ENCODE measurements at places on chromosomes 13 and 19. TPM values are rescaled to one million over a fixed set of nuclear protein-coding genes. Genes with fewer than 3 reads are reported as not detected.
A peak's percentile ranks its signal among the peaks of the same experiment; 100 is the strongest.

Gene SCEL
- total RNA-seq, result 386 TPM

- no peaks in the 10 kb centered on the region for H3K27me3 ChIP-seq
- H3K4me3 ChIP-seq, result no peak overlapping the region
- H3K36me3 ChIP-seq, result no peaks in the 10 kb centered on the region
- peak overlapping the region; percentile 82 for H3K27ac ChIP-seq
Measured at GRCh38 chr19:15780610-15781418, 6.6 kb upstream of the OR10H5 start.

DNA sequence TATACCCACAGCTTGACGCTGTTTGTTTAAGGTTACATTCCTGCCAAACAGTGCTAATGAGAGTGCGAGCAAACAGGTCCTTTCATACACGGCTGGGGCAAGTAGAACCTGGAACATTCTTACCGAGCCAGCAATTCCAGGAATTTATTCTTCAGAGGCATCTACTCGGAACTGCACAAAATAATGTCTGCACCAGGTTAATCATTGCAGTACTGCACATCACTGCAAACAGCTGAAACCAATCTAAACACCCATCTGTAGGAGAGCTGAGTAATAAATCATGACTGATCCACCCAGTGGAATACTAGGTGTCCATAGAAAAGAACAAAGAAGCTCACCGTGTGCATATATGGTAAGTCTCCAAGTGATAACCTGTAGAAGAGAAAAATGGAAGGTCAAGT, 1.2 kb upstream of the ZNF579 start:
- DNase-seq, result no peak
- no peak overlapping the region for H3K27ac ChIP-seq
- peaks cover 20% of the 10 kb centered on the region for H3K4me1 ChIP-seq
- H3K4me3 ChIP-seq, result no peak overlapping the region
- no peaks in the 10 kb centered on the region for H3K36me3 ChIP-seq
- H3K27me3 ChIP-seq, result no peaks in the 10 kb centered on the region

DNA sequence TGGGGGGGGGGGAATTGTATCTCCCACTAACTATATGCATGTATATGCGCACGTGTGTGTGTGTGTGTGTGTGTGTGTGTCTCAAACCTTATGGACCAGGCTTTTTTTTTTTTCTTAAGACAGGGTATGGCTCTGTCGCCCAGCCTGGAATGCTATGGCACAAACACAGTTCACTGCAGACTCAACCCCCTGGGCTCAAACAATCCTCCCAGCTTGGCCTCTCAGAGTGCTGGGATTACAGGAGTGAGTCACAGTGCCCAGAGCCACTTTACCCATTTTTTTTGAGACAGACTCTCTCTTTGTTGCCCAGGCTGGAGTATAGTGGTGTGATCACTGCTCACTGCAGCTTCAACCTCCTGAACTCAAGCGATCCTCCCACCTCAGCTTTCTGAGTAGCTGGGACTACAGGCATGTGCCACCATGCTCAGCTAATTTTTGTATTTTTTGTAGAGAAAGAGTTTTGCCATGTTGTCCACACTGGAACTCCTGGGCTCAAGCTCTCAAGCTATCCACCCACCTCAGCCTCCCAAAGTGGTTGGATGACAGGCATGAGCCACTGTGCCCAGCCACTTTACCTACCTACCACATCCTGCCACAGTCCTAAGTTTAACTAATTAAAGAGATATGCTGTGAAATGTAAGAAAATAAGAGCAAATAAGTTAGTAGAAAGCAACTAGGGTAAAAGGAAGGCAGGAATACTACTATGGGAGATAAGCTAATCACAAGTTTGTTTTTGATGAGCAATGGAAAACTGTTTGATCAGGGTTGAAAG, 2.4 kb downstream of the ZMYM5 start:
- H3K27ac ChIP-seq, result peak overlapping the region; percentile 49
- H3K4me1 ChIP-seq, result peaks cover 9% of the 10 kb centered on the region
- peak overlapping the region; percentile 87 for H3K4me3 ChIP-seq
- H3K27me3 ChIP-seq, result no peaks in the 10 kb centered on the region
- DNase-seq, result no peak
- H3K36me3 ChIP-seq, result no peaks in the 10 kb centered on the region

Gene IRS2
- 5.0 TPM for total RNA-seq

Gene ATP4A
- total RNA-seq, result not detected

DNA sequence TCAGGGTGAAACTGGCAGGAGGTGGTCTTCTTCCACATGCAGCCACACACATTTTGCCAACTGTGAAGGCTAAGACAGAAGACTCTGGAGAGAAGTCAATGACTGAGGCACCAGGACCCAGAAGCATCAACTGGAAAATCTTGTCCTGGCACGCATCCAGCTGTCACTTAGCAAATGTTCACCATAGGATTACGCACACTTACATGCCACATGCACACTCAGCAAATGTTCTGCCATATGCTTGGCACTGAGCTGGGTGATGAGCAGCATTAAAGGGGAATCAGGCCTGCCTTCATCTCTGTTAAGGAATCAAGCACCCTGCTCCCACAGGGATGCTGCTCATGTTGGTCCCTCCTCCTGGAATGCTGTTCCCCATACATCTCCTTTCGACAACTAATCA, 5.1 kb downstream of the ZNF599 start:
- DNase-seq, result no peak
- no peak overlapping the region for H3K4me3 ChIP-seq
- peaks cover 81% of the 10 kb centered on the region for H3K36me3 ChIP-seq
- no peak overlapping the region for H3K27ac ChIP-seq
- H3K4me1 ChIP-seq, result peaks cover 3% of the 10 kb centered on the region

GRCh38 chr13:63636316-63636993, 2220.8 kb upstream of the PCDH20 start:
- H3K27me3 ChIP-seq, result no peaks in the 10 kb centered on the region
- no peaks in the 10 kb centered on the region for H3K4me1 ChIP-seq
- no peak overlapping the region for H3K4me3 ChIP-seq
- no peak overlapping the region for H3K27ac ChIP-seq
- no peak for DNase-seq

DNA sequence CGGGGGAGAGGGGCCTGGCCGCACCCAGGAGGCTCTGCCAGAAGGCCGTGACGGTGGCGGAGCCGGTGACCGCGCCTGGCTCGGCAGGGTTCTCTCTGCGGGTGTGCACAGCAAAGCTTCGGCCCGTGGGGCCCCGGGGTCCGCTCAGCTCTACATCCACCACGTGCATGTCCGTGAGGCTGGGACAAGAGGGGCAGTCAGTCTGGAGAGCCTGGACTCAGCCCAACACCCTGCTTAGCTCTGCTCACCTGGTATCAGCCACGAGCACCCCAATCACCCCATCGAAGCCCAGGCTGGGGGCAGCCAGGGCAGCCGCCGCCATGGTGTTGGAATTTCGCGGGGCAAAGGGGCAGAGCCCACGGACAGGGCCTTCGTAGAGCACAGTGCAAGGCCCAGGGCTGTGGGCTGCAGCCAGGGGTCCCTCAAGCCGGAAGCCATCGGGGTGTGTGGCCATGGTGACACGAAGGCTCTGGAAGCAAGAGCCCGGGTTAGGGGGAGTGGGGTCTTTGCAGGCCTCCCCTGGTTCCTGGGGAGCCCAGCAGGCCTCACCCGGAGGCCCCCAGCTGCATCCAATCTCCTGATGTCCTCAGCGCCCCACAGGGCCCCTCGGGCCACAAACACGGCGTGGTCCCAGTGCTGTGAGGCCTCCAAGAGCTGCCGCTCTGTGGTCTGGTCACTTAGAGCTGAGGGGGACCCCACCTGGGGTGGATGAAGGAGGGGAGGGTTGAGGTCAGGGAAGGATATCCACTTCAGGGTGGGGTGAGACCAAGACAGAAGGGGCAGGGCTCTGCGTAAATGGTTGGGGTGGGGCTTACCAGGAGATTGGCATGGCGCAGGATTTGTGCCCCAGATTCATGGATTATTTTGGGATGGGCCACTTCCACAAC, 1.4 kb downstream of the ASPDH start:
- H3K36me3 ChIP-seq, result no peaks in the 10 kb centered on the region
- H3K27me3 ChIP-seq, result no peaks in the 10 kb centered on the region
- no peak for DNase-seq
- H3K4me3 ChIP-seq, result peak overlapping the region; percentile 90
- peaks cover 8% of the 10 kb centered on the region for H3K4me1 ChIP-seq

- DNase-seq, result no peak
- H3K4me3 ChIP-seq, result no peak overlapping the region
- no peaks in the 10 kb centered on the region for H3K36me3 ChIP-seq
- no peaks in the 10 kb centered on the region for H3K27me3 ChIP-seq
- H3K27ac ChIP-seq, result no peak overlapping the region
Measured at GRCh38 chr13:50285283-50285682, 270.0 kb downstream of the KCNRG start.

Data from esophagus squamous epithelium (tissue), 5 donors.